ENCODE measurements at places on chromosomes 16 and 17. TPM values are rescaled to one million over a fixed set of nuclear protein-coding genes. Genes with fewer than 3 reads are reported as not detected.

- no peak for DNase-seq
- no peak overlapping the region for H3K4me3 ChIP-seq
- H3K27ac ChIP-seq = no peak overlapping the region
- peaks cover 8% of the 10 kb centered on the region for H3K4me1 ChIP-seq
- peaks cover 3% of the 10 kb centered on the region for H3K27me3 ChIP-seq
These were observed 9.8 kb downstream of the UNC13D start for GRCh38 chr17:75834279-75834920.

- peaks cover 33% of the 10 kb centered on the region for H3K27me3 ChIP-seq
- H3K4me3 ChIP-seq = no peak overlapping the region
- H3K36me3 ChIP-seq = no peaks in the 10 kb centered on the region
- peak; percentile 43 for DNase-seq
These were observed 10.8 kb downstream of the SLC22A31 start for GRCh38 chr16:89189358-89190025.

GRCh38 chr17:15412606-15413005 is 54.8 kb downstream of the CDRT4 start:
- no peak overlapping the region for H3K27ac ChIP-seq
- peaks cover 11% of the 10 kb centered on the region for H3K4me1 ChIP-seq
- H3K36me3 ChIP-seq = no peaks in the 10 kb centered on the region

- H3K27me3 ChIP-seq = peaks cover 3% of the 10 kb centered on the region
- H3K27ac ChIP-seq = no peak overlapping the region
- no peak for DNase-seq
- no peak overlapping the region for H3K4me3 ChIP-seq
These were observed 1066.7 kb upstream of the RBFOX1 start for GRCh38 chr16:6265968-6266367.

- no peak for DNase-seq
- H3K36me3 ChIP-seq = no peaks in the 10 kb centered on the region
- H3K4me3 ChIP-seq = no peak overlapping the region
- H3K27ac ChIP-seq = no peak overlapping the region
- H3K4me1 ChIP-seq = peaks cover 14% of the 10 kb centered on the region
- H3K27me3 ChIP-seq = peaks cover 5% of the 10 kb centered on the region
These were observed 2.6 kb upstream of the RPL13 start for GRCh38 chr16:89557690-89558490.

The COX11 gene
- 64.4 TPM for total RNA-seq

Measured in glutamatergic neuron (in vitro differentiated cells).